ENCODE measurements at places on chromosomes 7 and 10.
A peak's percentile ranks its signal among the peaks of the same experiment; 100 is the strongest.

- DNase-seq, result no peak
Measured at GRCh38 chr10:129288999-129289584, 177.9 kb upstream of the MGMT start.

DNA sequence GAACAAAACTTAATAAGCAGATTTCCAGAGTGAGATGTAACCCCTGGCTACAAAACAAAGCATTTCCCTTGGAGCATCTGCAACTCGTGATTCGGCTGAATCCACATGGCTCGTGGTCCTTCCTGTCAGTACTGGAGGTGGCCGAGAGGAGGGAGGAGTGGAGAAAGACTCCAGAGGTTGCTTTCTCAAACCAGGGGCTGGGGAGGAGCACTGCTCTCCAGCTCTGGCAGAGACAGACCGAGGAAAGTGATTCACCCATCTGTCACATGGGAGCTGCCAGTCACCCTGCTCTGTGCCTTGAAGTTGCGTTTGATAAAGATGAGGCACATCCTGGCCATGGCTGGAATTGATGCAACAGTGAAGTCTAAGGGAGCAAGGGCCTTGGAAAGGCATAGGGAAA lies 72.7 kb downstream of the COL13A1 start:
- no peak for DNase-seq

GRCh38 chr10:88062798-88063472 lies 199.5 kb downstream of the PTEN start:
- DNase-seq, result no peak

GRCh38 chr7:111091593-111092358 lies 849 bp downstream of the LRRN3 start:
- peak; percentile 86 for DNase-seq

GRCh38 chr7:115010441-115010820 lies 88.5 kb downstream of the MDFIC start:
- no peak for DNase-seq

DNA sequence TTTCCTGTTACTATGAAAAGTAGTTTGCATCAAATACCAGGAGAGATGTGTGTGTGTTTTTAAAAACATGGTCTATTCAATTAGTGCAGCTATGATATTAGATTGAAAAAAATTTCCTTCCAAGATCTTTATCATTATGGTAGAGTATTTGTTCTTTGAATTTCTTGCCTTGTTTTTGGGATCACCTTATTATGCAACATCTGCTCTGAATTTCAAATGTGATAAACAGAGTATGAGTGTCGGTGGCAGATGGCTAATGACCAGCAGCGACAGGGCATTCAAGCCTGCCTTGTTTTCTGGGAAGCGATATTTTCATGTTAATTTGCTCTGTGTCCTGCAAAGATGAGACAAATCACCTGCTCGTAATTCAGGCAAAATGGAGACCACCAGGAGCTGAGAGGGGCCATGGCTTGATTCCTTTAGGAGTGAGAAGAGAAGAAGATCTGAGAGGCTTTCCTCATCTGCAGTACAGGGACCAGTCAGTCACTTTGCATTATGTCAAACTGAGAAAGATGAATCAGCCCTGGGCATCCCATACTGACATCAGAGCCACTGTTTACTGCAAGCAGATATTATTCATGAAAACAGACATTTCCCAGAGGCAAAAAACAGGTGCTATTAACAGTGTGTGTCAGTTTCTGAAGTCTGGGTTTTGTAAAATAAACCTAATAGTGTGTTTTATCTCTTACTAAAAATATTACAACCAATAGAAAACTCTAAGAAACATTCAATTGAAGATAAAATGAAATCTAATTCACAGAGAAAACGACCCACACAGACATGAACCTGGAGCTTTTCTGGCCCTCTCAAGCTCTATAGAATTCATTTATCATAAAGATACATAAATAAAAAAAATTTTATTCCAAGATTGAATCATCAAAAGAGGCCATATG lies 67.6 kb downstream of the CDK6 start:
- peak; percentile 3 for DNase-seq

DNA sequence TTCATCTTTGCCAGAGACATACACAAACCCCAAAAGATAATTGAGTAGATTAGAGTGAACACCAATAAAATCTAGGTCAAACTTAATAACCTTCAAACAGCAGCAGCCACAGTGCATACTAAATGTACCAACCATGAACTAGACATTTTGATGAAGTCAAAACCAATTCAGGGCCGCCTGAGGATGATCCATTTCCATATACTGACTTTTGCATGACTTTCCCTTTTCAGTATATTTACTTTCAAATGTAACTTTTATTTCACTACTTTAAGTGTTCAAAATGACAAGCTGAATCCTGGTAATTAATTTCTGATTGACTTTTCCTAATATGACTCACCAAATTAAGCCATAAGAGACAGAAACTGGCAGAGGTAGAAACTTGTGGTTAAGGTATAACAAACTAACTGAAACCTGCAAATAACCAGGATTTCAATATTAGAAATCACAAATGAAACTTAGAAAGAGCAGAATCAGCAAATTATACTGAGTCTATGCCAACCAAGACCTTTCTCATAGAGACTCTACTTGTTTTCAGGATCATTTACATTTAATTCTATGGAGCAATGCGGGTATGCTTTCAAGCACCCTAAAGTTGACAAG lies 171.9 kb upstream of the LRRN3 start:
- DNase-seq, result no peak
